ENCODE measurements at places on chromosomes 5 and 9.

DNA sequence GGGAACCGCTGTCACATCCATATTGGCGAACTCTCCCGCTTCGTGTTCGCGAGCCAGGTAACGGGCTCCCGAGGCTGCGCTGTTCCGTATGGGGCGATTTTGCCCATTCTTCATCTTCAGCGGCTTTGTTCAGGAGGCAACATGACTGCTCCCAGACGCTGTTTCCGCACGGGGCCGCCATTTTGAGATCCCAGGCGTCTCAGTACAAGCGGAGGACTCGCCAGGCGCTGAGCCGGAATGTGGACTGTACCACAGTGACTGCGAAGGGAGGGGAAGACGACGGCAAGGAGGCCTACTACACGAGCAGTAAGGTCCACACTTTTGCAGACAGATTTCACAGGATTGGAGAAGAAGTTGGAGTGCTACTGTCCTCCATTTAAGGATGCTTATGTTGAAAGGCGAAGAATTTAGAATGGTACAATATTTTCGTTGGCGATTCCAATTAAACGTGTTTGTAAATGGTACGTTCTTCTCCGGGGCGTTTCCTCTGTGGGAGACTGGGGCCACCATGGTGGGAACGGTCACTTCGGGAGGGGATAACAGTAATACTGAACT is 41.6 kb upstream of the ZNF300 start:
- peaks cover 12% of the 10 kb centered on the region for H3K36me3 ChIP-seq
- H3K27ac ChIP-seq, result peak overlapping the region; percentile 86
- H3K4me1 ChIP-seq, result no peaks in the 10 kb centered on the region
- no peak for DNase-seq
- no peaks in the 10 kb centered on the region for H3K27me3 ChIP-seq

- H3K27ac ChIP-seq, result no peak overlapping the region
- H3K36me3 ChIP-seq, result no peaks in the 10 kb centered on the region
- no peak overlapping the region for H3K4me3 ChIP-seq
- no peaks in the 10 kb centered on the region for H3K27me3 ChIP-seq
These were observed 56.9 kb upstream of the SHB start for GRCh38 chr9:38125889-38126288.

DNA sequence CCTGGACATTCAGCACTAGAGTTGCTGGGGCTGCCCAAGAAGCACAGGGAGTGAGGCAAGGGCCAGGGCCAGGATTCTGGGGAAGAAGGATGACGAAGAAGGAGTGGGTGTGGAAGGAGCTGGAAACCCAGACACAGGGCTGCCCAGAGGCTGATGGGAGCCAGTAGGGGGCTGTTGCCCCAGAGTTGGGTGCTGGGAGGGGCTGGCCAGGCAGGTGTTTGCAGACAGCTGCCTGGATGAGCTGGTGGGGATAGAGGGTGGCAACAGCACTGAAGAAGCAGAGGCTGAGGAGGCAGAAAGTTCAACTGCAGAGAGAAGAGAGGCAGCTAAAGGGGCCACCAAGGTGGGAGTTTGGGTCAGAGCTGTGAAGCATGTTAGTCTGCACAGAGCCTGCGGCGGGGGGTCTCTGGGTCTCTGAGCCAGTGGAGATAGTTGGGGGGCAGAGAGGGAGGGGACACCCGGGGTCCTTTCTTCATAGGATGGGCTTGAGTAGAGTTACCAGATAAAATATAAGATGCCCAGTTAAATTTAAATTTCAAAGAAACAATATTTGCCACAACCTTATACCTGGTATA is 2.5 kb upstream of the AQP7 start:
- no peaks in the 10 kb centered on the region for H3K36me3 ChIP-seq
- H3K27me3 ChIP-seq, result no peaks in the 10 kb centered on the region
- no peak overlapping the region for H3K4me3 ChIP-seq
- peaks cover 15% of the 10 kb centered on the region for H3K4me1 ChIP-seq
- no peak overlapping the region for H3K27ac ChIP-seq

GRCh38 chr5:115333164-115333563 is 36.7 kb upstream of the CCDC112 start:
- H3K4me1 ChIP-seq, result no peaks in the 10 kb centered on the region
- no peak overlapping the region for H3K4me3 ChIP-seq
- no peak for DNase-seq
- no peak overlapping the region for H3K27ac ChIP-seq

DNA sequence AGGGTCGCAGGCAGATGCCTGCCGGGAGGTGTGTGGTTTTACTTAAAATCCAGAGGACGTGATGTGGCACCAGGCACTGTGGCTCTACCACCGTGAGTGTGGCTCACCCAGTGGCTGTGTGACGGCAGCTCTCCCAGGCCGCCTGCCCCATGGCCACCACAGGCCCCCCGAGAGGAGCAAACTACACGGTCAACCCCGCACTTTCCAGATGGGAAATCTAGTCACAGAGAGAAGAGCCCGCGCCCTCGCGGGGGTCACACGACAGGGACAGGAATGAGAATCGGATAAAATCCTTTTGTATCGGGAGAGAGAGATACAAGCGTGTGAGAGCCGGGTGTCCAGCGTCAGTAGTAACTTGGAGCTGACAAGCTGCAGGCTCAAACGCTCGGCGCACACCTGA is 24.4 kb downstream of the TERT start:
- no peaks in the 10 kb centered on the region for H3K27me3 ChIP-seq
- no peaks in the 10 kb centered on the region for H3K36me3 ChIP-seq
- H3K4me1 ChIP-seq, result no peaks in the 10 kb centered on the region
- no peak for DNase-seq

DNA sequence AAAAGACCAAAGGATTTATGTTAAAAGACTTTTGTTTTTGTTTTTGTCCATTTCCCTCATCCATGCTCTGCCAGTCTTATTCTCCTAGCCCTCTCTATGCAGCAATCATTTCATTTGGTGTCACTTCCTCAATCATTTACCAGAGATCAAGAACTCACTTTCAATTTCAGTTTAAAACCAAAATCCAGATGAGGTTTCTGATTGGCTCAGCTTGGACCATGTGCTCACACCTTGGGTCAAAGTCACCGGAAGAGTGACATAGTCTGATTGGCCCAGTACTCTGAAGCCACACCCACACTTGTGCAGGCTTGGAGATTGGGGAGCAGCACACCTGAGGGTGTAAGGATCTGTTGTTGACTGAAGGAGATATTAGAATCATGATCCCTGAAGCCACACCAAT is 79.6 kb downstream of the TLR4 start:
- peaks cover 12% of the 10 kb centered on the region for H3K4me1 ChIP-seq
- H3K27me3 ChIP-seq, result no peaks in the 10 kb centered on the region
- no peaks in the 10 kb centered on the region for H3K36me3 ChIP-seq
- H3K4me3 ChIP-seq, result no peak overlapping the region

- DNase-seq, result no peak
- H3K4me3 ChIP-seq, result no peak overlapping the region
- no peaks in the 10 kb centered on the region for H3K4me1 ChIP-seq
- H3K36me3 ChIP-seq, result no peaks in the 10 kb centered on the region
These were observed 10.1 kb upstream of the CDH9 start for GRCh38 chr5:27048510-27048909.

- H3K27ac ChIP-seq, result peak overlapping the region; percentile 93
- peak; percentile 91 for DNase-seq
- peak overlapping the region; percentile 9 for H3K4me3 ChIP-seq
- H3K36me3 ChIP-seq, result peaks cover 6% of the 10 kb centered on the region
- H3K27me3 ChIP-seq, result no peaks in the 10 kb centered on the region
These were observed 8.1 kb downstream of the FAM193B start for GRCh38 chr5:177546258-177546741.

DNA sequence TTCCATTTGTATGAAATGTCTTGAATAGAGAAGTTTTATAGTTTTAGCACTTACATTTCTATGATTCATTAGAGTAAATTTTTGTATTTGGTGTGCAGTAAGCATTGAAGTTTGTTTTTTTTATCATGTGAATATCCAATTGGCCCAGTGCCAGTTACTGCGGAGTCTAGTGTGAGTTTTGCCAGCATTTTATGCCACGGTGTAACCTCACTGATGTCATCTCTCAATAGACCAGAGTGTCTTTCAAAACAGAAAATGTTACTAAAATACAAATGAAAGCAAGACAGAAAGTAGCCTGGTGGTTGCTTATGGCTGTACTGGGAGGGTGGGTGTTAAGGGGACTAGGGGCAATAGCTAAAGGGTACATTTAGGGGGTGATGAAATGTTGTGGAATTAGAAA is 62.8 kb downstream of the IPPK start:
- H3K4me3 ChIP-seq, result no peak overlapping the region
- H3K36me3 ChIP-seq, result peaks cover 6% of the 10 kb centered on the region
- peak overlapping the region; percentile 83 for H3K27ac ChIP-seq
- peaks cover 25% of the 10 kb centered on the region for H3K4me1 ChIP-seq
- H3K27me3 ChIP-seq, result no peaks in the 10 kb centered on the region
- no peak for DNase-seq

GRCh38 chr9:127278372-127278771 is 13.8 kb downstream of the GARNL3 start:
- H3K27ac ChIP-seq, result no peak overlapping the region
- no peak overlapping the region for H3K4me3 ChIP-seq
- H3K4me1 ChIP-seq, result peaks cover 5% of the 10 kb centered on the region
- no peaks in the 10 kb centered on the region for H3K27me3 ChIP-seq
- no peaks in the 10 kb centered on the region for H3K36me3 ChIP-seq
- DNase-seq, result no peak

DNA sequence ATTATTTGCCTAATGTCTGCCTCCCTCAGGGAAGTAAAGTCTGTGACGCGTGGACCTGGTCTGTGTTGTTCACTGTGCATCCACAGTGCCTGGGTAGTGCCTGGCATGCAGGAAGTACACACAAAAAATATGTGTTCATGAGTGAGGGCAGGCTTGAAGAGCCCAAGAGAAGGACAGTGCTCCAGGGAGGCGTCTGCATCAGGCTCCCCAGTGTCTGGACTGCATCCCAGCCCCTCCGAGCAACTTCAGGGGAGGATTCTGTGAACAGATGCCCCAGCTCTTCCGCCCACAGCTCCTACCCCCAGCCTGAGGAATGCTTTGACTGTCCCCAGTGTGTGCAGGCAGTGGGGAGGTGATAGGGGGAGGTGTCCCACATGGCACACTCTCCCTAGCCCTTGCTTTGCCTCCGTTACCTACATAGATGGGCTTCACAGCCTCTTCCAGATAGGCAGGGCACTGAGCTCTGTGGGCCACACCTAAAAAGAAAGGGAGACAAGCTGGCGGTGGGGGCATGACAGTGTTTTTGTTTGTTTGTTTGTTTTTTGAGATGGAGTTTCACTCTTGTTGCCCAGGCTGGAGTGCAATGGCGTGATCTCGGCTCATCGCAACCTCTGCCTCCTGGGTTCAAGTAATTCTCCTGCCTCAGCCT is 25.4 kb downstream of the IRF1 start:
- H3K27me3 ChIP-seq, result no peaks in the 10 kb centered on the region
- H3K4me3 ChIP-seq, result no peak overlapping the region
- H3K36me3 ChIP-seq, result peaks cover 11% of the 10 kb centered on the region
- H3K27ac ChIP-seq, result no peak overlapping the region
- peaks cover 7% of the 10 kb centered on the region for H3K4me1 ChIP-seq

DNA sequence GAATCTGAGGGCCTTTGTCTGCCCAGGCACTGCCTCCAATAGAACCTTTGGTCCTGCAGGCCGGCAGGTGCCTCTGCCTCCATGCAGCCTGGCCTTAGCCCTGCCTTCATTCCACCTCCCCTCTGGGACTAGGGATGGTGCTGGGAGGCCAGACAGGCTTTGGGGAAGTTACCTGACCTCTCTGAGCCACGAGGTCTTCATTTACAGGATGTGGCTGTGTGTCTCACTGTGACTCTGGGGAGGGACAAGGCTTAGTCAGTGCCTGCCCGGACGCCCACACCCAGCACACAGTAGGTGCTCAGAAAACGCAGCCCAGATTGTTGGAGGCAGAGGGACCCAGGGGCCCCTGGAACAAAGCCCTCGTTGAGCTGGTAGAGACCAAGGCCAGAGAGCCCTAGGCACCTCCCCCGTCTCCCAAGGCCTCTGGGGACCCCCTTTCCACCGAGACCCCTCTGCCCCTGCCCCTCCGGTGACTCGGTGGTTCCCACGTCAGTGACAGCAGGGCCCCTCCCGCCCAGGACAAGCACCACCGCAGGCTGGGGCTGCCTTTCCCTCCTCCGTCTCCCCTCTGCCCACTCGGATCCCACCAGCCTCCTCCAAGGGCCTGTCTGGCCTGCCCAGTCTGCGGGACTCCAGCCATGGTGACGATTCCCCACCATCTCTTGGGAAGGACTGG is 46.9 kb upstream of the EGFL7 start:
- H3K27ac ChIP-seq, result no peak overlapping the region
- no peaks in the 10 kb centered on the region for H3K27me3 ChIP-seq
- no peak for DNase-seq
- H3K4me3 ChIP-seq, result no peak overlapping the region
- no peaks in the 10 kb centered on the region for H3K36me3 ChIP-seq

DNA sequence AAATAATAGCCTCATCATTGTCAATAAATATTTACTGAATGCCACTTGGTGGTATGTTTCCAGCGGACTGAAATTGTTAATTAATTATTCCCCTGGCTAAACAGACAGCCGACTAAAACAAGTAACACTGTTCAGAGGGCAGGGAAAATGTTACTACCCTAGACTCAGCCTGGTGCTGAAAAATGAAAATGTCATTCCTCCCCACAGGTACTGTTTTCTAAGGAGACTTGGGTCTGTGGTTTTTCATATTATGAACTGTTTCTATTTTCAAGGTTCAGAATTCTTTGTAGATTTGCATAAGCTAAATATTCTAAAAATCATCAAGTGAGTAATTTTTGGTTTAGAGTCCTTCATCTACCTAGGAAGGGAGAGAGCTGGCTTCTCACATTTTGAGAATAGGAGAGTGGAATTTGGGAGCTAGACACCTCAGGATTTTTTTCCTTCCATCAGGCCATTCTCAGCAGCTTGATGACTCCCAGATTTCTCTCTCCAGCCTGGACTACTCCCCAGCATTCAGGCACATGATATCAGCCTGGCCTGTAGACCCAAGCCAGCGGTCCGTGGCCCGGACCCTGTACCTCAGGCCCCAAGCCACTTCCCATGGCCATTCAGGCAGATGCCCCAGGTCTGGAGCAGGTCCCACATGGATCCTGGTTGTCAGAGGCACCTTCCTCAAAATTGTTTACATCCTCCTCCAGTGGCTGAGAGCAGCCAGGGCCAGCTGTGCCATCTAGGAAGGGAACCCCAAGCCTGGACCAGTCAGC is 24.4 kb downstream of the BHMT start:
- no peak for DNase-seq
- H3K4me3 ChIP-seq, result no peak overlapping the region
- H3K27me3 ChIP-seq, result no peaks in the 10 kb centered on the region
- H3K36me3 ChIP-seq, result no peaks in the 10 kb centered on the region

- no peak overlapping the region for H3K4me3 ChIP-seq
- H3K36me3 ChIP-seq, result no peaks in the 10 kb centered on the region
- H3K27ac ChIP-seq, result no peak overlapping the region
- no peaks in the 10 kb centered on the region for H3K27me3 ChIP-seq
- DNase-seq, result no peak
- H3K4me1 ChIP-seq, result no peaks in the 10 kb centered on the region
These were observed 405.2 kb downstream of the ZNF608 start for GRCh38 chr5:124341066-124341858.

DNA sequence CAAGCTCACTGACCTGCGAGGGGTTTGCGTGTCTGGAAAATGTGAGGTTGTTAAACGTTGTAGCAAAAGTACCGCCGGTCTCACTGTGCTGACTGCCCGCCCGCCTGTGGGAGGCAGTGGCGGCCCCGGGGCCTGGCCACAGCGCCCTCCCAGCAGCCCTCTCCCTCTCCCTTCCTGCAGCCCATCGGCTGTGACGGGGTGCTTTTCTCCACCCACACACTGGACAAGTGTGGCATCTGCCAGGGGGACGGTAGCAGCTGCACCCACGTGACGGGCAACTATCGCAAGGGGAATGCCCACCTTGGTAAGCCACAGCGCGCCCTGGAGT is 6.2 kb downstream of the ADAMTSL2 start:
- H3K4me3 ChIP-seq, result no peak overlapping the region
- no peaks in the 10 kb centered on the region for H3K36me3 ChIP-seq
- H3K4me1 ChIP-seq, result no peaks in the 10 kb centered on the region

Measured in ascending aorta (tissue), 2 donors.